SW480 (cell line): ENCODE measurements at places on chromosomes 7 and 10.

- peak; percentile 6 for DNase-seq
Observed at GRCh38 chr7:150753826-150754603, 16.8 kb downstream of the GIMAP5 start.

- DNase-seq, result peak; percentile 84
Observed at GRCh38 chr10:97196223-97197029, 10.7 kb upstream of the SLIT1 start.

GRCh38 chr7:134992626-134993179 is 6.4 kb downstream of the AGBL3 start:
- DNase-seq, result no peak

DNA sequence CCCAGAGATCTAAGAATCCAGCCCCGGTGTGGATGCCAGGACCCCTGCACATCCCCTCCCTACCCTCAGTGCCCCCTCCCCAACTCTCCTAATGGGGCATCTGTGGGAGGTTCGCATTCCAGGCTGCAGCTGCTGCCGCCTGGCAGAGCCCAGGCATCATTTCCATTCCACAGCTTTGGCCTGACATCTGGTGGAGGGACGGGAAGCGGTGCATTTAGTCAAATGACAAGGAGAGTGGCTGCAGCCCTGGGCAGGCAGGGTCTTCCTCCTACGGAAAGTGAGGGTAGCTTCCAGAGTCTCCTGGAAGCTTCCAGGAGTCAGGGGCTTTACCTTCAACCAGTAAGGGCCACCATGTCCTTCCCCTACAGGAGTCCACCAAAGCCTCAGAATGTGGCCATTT is 30.8 kb downstream of the PRLHR start:
- DNase-seq, result peak; percentile 14

DNA sequence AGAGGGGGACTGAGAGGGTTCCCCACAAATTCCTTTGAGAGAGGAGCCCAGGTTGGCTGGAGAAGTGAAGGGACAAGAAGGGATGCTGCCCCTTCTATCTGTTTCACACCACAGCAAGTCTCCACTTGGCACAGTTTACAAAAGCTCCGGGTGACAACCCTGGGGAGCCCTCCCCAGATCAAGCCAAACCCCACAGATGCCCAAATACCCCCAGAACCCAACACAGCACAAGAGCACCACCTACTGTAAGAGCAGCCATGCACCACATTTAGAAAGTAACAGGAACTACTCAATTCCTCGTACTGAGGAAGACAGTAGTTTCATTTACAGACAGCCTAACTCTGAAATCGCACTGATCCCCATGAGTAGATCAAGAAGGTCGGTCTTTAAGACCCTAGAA is 67.8 kb upstream of the ATP6V0A4 start:
- DNase-seq, result peak; percentile 26

DNA sequence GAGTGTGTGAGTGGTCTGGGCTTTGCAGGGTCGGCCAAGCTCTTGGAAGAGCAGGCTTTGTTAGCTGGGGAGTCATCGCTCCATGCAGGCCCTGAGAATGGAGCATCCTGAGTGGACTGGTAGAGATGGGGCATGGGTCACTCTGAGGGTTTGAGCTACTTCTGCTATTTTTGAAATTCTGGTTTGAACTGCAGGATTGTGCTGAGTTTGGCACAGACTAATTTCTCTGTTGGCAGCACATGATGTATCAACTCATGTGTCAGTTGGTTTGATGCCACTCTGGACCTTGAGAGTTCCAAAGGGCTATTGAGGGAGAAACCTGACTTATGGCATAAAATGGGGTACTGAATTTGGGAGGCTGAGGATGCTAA is 56.3 kb downstream of the LRMDA start:
- DNase-seq, result no peak

DNA sequence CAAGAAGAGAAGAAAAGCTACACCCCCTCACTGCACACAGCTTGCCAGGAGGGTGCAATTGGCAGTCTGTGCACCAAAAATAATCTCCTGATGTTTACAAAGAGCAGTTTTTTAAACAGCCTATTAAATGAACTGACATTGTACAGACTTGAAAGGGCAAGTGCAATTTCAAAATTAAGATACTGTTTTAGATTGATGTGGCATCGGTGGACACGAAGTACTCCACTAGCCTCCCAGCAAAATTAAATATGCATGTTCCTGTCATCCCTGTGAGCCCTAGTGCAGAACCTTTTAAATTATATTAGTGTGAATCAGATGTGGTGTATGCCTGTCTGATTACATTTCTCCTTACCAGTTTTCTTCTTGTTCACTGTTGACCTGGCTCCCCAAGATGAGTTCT is 87.9 kb downstream of the WIPF3 start:
- DNase-seq, result no peak

DNA sequence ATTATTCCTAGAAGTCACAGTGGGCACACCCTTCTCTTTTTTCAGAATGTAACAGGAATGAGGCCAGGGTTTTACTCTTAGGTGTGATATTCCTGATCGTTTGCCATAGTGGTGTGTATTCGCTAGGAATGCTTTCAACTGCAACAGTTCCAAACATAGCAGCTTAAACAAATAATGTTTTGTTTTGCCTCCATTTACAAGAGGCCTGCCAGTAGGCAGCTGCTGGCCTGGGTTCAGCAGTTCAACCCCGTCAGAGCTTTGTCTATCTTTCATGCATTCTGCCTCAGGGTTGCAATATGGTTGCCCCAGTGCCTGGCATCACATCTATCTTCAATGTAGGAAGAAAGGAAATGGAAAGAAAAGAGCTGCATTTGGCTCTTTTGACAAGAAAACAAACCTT is 21.7 kb upstream of the RET start:
- no peak for DNase-seq

- no peak for DNase-seq
Observed at GRCh38 chr10:3033925-3034324, 33.4 kb upstream of the PFKP start.

GRCh38 chr10:76150139-76150875 is 718.9 kb downstream of the LRMDA start:
- DNase-seq, result peak; percentile 96

GRCh38 chr10:103812432-103812831 is 42.9 kb downstream of the SH3PXD2A start:
- no peak for DNase-seq

DNA sequence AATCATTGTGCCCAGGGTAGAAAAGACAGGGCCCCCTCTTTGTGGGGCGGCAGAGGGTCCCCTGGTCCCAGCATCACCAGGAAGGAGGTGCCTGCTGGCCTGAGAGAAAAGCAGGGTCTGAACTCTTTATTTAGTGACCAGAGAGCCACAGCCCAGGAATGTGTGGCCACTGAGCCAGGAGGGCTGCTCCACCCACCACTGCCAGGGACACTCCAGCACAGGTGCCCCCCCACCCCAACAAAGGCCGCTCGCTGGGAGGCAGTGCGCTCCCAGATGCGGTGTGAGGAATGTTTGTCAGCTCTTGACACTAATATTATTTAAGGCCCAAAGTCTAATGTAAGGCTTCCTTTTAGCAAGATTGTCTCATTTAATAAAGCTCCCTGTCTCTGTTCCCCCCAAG is 59.6 kb upstream of the ZMIZ1 start:
- DNase-seq, result no peak

GRCh38 chr10:86733260-86733671 is 23.2 kb upstream of the BMPR1A start:
- no peak for DNase-seq

- DNase-seq, result no peak
Observed at GRCh38 chr7:66415659-66416265, 210.6 kb downstream of the TPST1 start.

GRCh38 chr10:75870039-75870645 is 438.7 kb downstream of the LRMDA start:
- no peak for DNase-seq

GRCh38 chr10:128576336-128576735 is 450.1 kb upstream of the MKI67 start:
- DNase-seq, result no peak

- DNase-seq, result no peak
Observed at GRCh38 chr7:70214071-70214470, 615.8 kb downstream of the AUTS2 start.

DNA sequence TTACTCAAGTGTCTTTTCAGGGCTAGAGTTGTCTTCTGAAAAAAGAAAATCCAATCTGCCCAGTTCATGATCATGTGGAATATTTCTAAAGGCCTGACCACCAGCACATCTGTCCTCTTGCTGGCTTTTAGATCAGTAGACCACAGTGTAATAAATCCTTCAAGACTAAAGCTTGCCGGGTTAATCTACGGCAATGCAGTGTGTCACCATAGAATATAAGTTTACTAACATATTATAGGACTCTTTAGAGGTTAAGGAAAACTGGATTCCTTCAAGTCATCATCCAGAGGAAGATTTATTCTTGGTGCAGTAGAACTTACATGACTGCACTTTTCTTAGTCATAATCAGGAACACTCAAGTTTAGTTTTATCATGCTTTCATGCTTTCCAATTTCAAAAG is 349.5 kb downstream of the SEMA3D start:
- no peak for DNase-seq

GRCh38 chr10:27355918-27356573 is 115.4 kb upstream of the ACBD5 start:
- no peak for DNase-seq

GRCh38 chr10:70085975-70086613 is 33.4 kb downstream of the MACROH2A2 start:
- DNase-seq, result no peak

- no peak for DNase-seq
Observed at GRCh38 chr7:2726316-2727018, 38.5 kb downstream of the AMZ1 start.

- DNase-seq, result no peak
Observed at GRCh38 chr7:127844165-127844564, 187.1 kb downstream of the LRRC4 start.

GRCh38 chr7:125136755-125137532 is 207.3 kb upstream of the POT1 start:
- no peak for DNase-seq

DNA sequence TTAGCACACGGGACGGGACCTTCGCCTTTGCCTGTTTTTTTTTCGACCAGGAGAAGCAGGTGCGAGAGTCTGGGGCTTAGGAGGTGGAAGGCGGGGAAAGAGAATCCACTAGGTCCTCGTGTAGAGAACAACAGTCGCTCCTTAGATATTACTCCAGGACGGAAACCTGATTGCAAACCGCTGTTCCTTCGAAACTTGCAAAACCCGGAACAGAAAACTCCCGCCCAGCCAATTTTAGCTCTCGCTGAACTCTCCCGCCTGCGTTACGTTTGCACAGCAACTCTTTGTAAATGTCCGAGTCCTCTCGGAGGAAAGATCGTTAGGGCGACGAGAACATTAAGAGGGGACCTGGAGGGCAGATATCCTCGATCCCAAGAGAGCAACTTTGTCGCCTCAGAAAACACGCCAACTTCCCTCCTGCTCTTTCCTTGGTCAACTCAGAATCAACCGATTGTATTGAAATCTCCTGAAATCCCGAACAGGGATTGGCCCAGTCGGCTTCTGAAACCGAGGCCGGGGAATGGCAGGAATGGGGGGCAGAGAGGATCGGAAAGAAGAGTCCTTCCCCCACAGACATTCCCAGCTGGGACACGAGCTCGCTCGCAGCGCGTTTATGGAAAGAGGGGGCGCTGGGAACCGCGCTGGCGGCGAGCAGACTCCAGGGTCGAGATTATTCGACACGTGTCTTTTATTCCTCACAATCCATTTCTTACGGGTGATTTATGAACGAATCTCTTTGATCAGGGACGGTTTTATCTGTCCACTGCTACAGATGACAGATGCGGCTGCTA is 9.9 kb downstream of the TWIST1 start:
- no peak for DNase-seq
